ENCODE measurements at places on chromosomes 12 and 14.

- no peak for DNase-seq
Observed at GRCh38 chr14:39138440-39138839, 24.3 kb downstream of the GEMIN2 start.

DNA sequence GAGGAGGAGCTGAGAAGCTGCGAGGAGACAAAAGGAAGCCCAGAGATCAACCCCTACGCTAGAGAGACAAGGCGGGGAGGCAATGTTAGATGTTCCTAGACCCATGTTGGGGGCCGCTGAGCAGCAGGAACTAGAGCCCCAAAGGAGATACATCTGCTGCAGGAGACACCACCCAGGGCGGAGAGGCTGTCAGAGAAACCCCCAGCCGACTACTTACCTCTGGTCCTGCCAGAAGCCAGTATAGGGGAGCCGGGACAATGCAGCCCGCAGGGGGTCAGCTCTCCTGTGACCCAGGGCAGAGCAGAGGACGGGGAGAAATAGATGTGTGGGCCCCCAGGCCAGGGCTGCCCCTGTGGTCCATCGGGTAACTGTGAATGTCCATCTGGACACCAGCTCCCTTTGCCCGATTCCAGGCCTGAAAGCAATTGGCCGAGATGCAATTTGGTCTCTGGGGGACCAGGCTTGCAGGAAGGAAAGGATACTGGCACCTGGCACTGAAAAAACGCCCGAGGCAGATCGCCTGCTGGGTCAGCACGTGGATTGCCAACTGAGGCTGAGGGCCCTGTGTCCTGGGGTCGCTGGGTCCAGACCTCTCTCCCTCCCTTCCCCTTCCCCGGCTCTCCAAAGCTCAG is 34.9 kb downstream of the SYNE3 start:
- DNase-seq = no peak

DNA sequence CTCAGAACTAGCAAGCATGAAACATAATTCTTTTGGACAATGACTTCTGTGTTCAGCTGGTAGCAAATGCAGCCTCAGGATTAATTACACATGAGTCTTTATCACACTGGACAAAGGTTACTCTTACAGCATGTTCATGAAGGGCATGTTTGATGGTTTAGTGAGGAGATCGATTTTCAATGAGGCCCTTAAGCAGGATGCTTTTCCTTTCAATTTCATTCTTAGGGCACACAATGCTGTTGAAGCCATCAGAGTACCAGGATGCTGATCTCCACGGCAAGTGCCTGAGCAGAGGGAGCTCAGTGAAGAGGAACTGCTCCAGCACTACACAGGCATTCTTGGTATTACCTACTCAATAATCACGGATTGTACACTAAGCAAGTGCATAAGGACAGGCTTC is 542.0 kb downstream of the SNAPC1 start:
- DNase-seq = no peak

- no peak for DNase-seq
Observed at GRCh38 chr12:93048656-93049055, 119.6 kb upstream of the EEA1 start.

GRCh38 chr12:39588348-39588747 is 31.3 kb downstream of the ABCD2 start:
- no peak for DNase-seq

GRCh38 chr14:26385310-26385709 is 212.5 kb downstream of the NOVA1 start:
- DNase-seq = no peak

- no peak for DNase-seq
Observed at GRCh38 chr12:131525795-131526508, 184.9 kb upstream of the SFSWAP start.

DNA sequence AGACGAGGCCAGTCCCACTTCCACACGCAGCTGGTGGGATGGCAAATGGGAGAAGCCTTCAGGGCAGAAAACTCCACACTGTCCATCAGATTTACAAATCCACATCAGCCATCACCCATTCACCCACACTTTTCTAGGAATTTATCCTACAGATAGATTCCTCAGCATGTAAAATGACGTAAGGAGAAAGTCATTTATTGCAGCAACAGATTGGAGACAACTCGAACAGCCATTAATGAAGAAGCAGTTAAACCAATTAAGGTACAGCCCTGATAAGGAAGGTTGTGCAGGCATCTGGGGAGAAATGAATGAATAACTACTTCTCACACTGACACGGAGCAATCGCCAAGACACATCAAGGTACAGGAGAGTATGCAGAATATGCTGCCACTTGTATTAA is 26.2 kb downstream of the PRKAB1 start:
- no peak for DNase-seq

- peak; percentile 40 for DNase-seq
Observed at GRCh38 chr14:102917469-102918211, 4.8 kb upstream of the AMN start.

- no peak for DNase-seq
Observed at GRCh38 chr12:56999456-56999855, 6.9 kb downstream of the ZBTB39 start.

GRCh38 chr12:110039085-110039807 is 9.1 kb downstream of the C12orf76 start:
- peak; percentile 18 for DNase-seq

DNA sequence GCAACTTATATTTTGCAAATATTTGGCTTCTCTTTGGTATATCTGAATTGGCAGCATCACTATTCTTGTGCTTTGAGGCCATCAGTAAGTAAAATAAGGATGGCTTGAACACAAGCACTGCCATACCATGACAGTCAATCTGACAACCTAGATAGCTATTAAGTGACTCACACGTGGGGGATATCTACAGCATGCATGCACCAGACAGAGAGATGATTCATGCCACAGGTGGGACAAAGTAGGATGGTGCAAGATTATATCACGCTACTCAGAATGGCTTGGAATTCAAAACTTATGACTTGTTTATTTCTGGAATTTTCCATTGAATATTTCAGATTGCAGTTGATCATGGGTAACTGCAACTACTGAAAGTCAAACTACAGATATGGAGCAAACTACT is 675.6 kb upstream of the MDGA2 start:
- DNase-seq = no peak

DNA sequence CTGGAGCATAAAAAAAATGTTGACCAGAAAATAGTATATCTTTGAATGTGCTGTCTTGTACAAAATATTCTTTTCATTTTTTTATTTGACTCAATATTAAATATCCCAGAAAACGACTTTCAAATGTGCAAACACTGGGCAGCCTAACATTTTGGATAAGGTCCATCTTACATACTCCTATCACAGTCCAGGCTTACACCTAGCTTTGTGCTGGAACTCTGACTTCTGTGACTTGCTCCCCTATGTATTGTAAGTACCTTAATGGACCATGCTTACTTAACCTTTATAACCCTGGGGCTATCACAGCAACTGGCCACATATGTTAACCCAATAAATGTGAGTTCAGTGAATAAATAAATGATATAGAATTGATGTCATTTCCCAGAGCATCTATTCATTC is 7.6 kb upstream of the EIF2S3B start:
- no peak for DNase-seq

DNA sequence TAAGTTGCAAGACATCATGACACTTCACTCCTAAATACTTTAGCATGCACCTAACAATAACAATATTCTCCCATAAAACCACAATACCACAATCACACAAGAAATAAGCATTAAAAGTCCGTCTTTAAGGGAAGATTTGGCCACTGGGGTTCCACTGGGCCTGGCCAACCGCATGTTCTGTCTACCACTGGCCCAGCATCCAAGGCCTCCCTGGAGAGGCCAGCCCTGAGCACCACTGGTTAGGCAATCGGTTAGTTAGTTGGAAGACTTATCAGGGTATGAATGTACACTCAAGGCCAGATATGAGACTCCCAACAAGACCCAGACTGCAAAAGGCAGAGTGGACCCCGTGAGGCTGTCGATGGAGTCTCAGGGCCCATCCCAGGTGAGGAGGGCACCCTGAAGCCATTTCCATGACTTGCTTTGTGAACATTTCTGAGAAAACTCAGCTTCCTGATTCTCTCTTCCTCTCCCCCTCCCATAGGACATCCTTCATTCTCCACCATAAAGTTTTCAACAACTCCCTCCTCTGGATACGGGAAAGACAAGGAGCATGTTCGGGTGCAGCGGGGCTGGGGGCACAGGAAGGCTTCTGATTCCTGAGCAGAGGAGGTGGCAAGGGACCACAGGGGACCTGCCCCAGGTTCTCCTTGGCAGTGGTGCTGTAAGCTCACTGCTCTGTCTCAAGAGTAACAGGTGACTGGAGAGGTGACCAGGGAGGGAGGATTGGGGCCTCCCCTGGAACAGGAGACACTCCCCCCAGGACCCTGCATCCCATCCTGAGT is 5.9 kb downstream of the PXN start:
- no peak for DNase-seq

- DNase-seq = no peak
Observed at GRCh38 chr12:96368233-96368632, 32.0 kb downstream of the CDK17 start.

GRCh38 chr14:92584816-92585215 is 71.2 kb downstream of the RIN3 start:
- DNase-seq = no peak

- no peak for DNase-seq
Observed at GRCh38 chr12:52735816-52736632, 32.7 kb upstream of the KRT77 start.

DNA sequence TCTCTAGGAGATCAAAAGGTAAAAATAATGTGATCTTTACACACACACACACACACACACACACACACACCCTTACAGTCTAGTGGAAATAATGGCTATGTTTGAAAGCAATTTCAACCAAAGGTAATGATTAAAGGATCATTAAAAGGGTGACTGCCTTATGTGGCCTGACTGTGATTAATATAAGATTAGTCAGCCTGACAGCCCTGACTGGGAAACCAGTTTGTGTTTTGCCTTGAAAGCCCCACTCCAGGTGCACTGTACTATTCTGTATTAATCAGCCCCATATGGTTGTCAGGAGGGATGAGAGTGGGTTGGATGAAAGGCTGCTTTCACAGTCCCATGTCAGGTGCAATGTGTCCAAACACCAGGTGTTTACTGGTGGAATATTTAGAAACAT is 10.5 kb downstream of the RASSF9 start:
- no peak for DNase-seq

DNA sequence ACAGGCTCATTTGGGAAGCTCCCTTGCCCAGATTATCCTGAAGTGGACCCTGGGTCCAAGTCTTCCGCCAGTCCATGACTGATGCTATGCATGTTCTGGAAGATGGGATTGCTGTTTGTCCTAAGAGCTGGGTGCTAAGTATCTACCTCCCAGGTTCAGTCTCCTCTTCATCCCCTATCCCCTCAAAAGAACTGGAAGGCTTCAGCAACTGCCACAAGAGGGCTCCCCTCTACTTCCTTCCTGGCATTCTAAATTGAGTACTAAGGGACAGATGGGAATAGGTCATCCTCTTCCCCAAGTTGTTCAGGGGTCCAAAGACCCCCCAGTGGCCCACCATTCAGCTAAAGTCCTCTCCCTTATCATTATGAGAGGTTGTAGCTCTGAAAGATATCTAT is 9.0 kb upstream of the FKBP11 start:
- DNase-seq = no peak

DNA sequence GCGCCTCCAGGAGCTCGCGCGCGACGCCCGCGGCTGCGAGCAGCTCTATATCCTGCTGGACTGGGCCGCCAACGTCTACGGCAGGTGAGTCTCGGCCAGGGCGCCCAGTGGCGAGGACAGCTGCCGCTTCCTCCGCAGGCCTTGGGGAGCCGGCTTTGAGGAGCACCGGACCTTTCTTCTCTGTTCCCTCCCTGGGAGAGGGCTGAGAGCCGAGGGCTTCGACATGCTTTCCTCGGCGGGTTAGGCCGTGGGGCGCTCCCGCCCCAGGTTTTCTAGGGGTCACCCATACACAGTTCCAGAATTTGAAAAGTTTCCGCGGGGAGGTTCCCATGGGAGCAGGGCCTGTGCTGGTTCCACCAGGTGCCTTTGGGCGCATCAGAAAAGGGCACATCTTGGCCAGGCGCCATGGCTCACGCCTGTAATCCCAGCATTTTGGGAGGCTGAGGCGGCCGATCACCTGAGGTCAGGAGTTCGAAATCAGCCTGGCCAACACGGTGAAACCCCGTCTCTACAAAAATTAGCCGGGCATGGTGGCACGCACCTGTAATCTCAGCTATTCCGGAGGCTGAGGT is 8.2 kb downstream of the EXOC3L4 start:
- no peak for DNase-seq

- no peak for DNase-seq
Observed at GRCh38 chr12:76199808-76200207, 115.3 kb upstream of the NAP1L1 start.

DNA sequence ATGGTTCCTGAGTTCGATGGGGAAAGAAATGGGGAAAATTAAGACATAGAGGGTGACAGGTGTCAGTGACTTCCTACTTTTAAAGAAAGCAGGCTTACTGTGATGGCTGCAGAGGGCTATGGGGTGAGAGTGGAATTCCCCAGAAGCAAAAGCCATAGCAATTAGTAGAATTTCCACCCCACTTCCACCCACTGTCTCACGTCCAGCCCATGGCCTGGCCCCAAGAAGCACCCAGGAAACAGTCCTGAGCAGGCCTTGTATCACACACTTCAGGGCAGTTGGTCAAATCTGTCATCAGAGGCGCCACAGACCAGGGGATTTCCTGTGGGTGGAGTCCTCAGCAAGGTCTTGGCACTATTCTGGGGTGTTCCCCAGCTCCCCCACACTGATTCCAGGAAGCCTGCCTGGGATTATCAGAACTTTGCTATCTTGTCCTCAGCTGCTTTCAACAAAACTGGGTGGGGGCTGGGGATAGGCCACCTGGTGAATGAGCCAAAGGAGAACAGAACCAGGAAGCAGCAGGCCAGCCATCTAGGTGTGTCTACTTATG is 120.1 kb upstream of the CCND2 start:
- peak; percentile 77 for DNase-seq

- DNase-seq = peak; percentile 40
Observed at GRCh38 chr12:54428050-54429013, 9.3 kb upstream of the ITGA5 start.

- no peak for DNase-seq
Observed at GRCh38 chr14:75234173-75235115, 44.2 kb upstream of the FOS start.

GRCh38 chr14:59961518-59962062 is 41.6 kb downstream of the LRRC9 start:
- no peak for DNase-seq

DNA sequence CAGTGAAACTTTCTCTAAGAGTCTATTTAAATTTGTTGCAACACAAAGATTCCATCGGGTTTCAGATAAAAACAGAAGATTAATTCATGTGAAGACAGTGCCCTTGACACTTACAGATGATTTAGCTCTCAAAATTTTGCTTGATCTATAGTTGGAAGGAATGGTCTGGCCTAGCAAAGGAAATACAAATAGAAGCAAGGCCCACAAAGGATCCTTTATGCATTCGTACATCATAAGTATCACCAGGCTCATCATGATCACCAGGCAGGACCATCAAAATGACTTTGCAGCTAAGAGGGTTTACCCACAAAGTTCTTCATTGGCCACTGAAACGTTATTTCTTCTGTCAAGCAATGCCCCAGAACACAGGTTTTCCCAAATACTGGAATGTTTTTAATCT is 24.8 kb downstream of the JKAMP start:
- DNase-seq = no peak

GRCh38 chr12:104181313-104181712 is 34.3 kb upstream of the TXNRD1 start:
- DNase-seq = no peak

GRCh38 chr12:115323223-115323905 is 639.4 kb upstream of the TBX3 start:
- no peak for DNase-seq

GRCh38 chr12:80794551-80794950 is 77.8 kb downstream of the MYF5 start:
- DNase-seq = no peak

- DNase-seq = peak; percentile 93
Observed at GRCh38 chr14:65847075-65847847, 434.7 kb downstream of the FUT8 start.

- DNase-seq = no peak
Observed at GRCh38 chr12:121724925-121725324, 12.4 kb downstream of the TMEM120B start.
